ENCODE measurements at places on chromosomes 2 and 18. TPM values are rescaled to one million over a fixed set of nuclear protein-coding genes. Genes with fewer than 3 reads are reported as not detected.

Gene CROCC2
- not detected for total RNA-seq

Gene CPO
- not detected for total RNA-seq

Gene TNFRSF11A
- 0.06 TPM for total RNA-seq

Gene SLC9A4
- total RNA-seq = 0.06 TPM

Gene OTOF
- total RNA-seq = 0.06 TPM

Gene CDH20
- not detected for total RNA-seq

DNA sequence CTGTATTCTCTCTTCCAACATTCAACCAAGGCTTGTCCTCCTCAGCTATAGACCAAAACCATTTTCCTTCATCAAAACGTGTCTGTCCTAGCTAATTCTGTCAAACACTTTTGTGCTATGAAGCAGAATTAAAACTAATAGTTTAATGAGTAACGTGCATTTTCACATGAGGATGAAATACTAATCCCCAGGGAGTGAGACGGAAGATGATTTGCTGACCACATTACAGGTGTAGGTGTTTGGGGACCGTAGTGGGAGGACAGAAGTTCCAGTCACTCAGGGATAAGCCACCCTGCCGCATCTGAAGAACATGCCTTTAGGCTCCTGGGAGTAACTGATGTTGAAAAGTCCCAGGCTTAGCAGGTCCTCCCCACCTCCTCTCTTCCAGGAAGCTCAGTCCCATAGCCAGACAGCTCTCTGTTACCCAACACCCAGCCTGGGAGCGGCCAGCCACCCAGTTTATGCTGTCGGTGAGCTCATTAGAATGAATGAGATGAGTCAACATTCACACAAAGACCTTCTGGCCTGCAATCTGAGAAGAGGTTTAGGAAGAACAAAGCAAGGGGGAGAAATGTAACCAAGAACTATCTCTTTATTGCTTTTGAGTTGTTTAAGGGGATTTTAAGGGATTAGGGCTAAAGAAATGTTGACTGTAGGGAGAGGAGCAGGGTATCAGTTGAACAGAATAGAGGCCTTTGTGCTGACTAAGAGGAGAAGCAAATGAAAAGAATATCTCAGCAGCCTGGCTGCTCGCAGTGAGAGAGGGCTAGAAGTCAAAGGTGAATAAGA lies 122.5 kb downstream of the FOXI3 start:
- peak; percentile 21 for DNase-seq

DNA sequence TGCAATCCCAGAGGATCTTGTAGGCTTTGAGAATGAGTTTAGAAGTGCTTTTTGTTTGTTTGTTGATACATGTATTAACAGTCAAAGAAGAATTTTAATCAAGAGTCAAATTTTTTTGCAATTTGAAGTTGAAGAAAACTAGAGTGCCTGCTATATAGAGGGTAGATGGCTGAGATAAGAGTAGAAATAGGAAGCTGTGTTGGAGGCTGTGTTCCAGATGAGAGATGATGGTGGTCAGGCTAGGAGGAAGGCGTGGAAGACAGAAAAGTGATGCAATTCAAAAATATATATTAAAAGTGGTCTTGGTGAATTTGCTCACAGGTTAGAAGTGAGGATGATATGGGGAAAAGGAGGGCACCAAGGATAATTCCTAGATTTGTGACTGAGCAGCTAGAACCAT lies 978.3 kb downstream of the BCL11A start:
- no peak for DNase-seq

DNA sequence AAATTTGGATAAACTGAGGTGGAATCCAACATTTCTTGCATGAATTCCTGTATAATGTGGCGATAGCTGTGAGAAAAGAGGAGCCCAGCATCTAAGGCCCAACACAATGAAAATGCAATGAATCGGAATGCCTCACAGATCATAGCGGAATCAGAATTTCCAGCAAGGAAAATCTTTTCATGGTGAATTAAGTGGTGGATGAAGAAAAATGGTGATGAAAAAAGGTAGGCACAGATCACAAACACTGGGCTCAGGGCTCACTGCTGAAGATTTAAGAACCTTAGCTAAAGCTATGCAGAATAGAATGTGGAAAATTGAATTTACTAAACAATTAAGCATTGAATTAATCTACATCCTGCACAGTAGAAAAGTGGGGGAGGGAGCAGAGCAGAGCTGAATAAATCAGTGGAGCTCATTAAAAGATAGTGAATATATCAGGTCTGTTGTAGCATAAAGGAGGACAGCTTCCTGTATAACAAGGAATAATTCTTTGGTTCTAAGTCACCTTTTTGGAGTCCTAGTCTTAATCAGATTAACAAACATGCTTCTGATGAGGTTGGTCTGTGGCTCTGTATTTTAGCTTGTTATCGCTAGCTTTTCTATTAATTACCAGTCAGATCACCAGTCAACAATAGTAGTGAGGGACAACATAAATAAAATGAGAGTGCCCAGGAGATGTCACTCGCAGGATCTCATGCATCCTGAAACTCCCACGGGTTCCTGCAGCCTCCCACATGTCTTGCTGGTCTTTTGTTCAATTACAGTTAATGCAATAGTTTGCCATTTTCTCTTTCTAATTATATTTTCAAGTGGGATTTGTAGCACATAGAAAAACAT lies 27.0 kb downstream of the MEIS1 start:
- DNase-seq = no peak

DNA sequence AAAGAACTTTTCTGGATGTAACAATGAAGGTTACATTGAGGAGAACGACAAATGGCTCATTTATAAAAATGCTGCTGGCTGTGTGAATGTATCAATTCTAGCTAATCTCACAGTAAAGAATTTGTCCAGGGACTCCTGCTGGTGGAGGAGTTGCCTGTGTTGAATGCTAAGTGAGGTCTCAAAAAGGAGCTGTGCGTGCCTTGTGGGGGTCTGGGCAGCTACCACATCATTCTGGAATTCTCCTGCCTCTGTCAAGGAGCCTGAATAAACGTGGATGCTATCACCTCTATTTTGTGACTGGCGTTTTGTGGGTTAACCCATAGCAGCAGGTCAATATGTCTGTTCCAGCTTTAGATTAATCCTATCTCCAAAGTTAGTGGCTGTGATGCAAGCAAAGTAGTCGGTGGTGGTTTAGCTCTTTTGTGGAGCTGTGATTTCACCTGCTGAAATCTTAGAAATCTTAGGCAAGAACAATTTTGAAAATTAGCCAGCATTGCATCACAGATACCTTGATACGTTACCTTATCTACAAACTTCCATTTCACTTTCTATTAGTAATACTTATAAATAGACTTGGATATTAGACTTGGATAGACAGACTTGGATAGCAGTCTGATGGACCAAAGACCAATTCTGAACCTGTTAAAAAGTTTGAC lies 96.8 kb downstream of the MTCL1 start:
- no peak for DNase-seq

DNA sequence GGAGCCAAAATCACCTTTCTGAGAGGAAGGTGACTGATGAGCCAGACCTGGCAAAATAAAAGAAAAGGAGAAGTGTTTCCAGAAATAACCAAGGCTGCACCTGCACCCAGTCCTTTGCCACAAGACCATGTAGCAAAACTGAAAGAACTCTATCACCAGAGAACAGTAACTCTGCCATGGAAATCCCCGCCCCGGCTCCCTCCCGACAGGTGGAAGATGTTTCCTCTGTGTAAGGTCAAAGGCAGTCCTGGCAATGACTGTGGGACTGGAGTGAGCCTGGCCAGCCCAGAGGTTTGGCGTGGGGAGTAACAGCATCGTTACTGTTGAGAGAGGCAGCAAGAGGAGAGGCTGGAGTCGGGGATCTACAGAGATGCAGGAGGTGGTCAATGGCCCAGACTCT lies 42.3 kb downstream of the SPRED2 start:
- DNase-seq = no peak

DNA sequence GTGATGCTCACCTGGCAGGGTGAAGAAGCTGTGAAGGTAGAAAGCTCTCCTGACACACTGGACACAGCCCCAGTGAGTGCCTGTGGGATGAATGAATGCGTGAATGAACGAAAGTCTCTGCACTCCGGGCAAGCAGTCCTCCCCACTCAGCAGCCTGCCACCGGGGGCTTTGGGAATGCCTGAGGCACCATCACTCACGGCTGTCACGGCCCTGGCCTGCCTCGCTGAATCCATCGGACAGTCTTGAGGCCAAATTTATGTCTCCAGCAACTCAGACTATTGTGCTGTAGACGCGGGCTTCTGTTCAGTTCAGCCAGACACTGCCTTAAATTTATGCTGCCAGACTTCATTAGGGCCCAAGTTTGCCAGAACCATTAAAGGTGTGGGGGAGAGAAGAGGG lies 62.9 kb upstream of the TEX51 start:
- DNase-seq = no peak

- DNase-seq = no peak
These were observed 266.9 kb downstream of the TWIST2 start for GRCh38 chr2:239114616-239115265.

GRCh38 chr2:67702937-67703336 lies 305.8 kb downstream of the ETAA1 start:
- DNase-seq = no peak

- no peak for DNase-seq
These were observed 660.5 kb downstream of the LRRTM4 start for GRCh38 chr2:76861708-76862107.

DNA sequence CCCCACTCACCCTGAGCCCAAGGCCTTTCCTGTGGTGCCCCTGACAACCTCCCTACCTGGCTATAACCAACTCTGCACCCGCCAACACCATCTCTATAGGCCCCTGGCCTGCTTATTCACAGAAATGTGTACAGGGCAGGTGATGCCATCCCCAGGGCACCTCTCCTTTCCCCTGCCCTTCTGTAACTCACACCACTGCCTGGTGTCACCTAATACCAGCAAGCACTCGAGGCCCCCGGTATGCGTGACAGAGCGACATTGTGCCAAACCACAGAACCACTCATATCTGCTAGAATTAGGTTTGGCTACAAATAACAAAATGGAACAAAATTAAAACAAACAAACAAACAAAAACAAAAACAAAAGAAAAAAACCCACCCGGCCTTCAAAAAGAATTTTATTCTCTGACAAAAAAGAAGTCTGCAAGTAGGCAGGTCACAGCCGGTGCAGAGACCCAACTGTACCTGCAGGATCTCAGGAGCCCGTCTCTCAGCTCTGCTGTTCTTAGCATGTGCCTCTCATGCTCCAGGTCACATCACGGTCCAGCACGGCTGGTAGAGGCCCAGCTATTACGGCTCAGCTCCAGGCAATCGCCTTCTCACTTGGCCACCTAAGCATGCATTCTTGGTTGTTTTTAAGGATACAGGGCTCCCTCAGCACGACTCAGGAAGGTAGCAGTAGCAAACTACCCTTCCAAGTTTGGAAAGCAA lies 51.4 kb downstream of the FAM178B start:
- no peak for DNase-seq

DNA sequence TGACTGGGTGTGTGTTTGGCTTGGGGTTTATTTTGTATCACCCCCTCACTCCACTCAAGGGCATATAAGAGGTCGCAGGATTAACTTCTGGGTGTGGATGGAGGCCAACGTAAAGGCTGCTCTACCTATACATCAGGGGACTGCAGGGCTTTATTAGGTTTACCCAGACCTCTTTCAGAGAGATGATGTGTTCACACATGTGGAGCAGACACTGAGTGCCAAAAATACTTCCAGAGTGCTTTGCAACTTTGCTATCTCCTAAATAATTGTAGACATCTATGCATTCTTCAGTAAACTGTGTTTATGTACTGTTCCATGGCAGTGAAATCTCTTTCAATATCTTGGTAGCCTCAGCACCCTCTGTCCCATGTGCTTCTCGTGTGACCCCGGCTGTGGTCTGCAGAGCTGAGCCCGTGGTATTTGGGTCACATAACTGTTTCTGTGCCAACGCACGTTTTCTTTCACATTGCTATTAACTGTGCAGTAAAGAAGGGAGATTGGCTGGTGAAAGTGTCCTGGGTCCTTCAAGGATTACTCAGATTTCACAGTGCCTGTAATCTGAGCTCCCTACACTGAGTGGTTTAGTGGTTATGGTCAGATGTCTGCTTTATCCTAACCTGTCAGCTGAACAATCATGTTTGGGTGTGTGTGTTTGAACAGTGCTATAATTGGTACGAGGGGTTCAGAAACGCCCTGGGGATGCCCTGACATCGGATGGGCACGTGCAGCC lies 208.1 kb downstream of the VAPA start:
- DNase-seq = peak; percentile 95

DNA sequence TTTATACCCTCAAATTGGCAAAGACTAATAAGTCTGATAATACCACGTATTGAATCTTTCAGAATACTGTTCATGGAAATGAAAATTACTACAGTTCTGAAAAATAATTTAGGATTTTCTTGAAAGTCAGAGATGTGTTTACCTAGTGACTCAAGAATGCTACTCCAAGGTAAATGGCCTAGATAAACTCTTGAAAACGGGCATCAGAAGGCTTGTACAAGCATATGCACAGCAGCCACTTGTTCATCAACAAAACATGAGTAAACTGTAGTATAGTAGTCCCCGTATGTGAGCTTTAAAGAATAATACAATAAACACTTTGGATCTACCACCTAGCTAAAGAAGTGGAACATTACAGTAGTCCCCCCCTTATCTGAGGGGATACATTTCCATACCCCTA lies 157.5 kb downstream of the THADA start:
- no peak for DNase-seq

- no peak for DNase-seq
These were observed 70.0 kb upstream of the NEUROD1 start for GRCh38 chr2:181750305-181750704.

- DNase-seq = no peak
These were observed 122.3 kb upstream of the COL3A1 start for GRCh38 chr2:188851826-188852225.

DNA sequence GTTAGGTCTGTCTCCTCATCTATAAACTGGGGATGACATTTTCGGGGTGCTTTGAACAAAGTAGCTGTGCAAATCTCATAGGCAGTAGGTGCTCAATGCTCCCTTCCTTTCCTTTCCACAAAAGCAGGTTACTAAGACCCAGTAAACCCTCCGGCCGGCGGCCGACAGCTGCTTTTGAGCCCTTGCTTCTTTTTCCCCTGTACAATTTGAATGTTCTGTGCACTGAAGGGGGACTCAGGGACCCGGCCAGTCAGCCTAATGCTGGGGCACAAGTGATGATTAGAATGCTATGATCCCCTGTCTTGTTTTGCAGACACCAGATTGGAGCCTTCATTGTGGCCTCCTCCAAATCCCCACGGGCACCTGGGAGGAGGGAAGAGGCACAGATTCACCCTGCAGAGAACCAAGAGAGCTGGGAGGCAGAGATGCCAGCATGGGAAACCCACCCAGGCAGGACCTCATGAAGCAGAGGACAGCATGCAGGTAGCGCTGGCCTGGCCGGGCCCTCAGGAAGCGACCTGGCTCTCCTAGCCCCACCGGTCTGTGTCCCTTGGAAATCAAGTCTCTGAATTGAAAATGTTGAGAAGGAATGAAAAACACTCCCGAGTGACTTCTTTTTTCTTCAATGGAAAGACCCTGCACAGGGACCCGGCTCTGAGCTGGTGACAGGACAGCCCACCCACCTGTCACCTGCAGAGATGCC lies 128.6 kb upstream of the HDAC4 start:
- DNase-seq = no peak

GRCh38 chr2:43513796-43514195 lies 82.0 kb downstream of the THADA start:
- no peak for DNase-seq

DNA sequence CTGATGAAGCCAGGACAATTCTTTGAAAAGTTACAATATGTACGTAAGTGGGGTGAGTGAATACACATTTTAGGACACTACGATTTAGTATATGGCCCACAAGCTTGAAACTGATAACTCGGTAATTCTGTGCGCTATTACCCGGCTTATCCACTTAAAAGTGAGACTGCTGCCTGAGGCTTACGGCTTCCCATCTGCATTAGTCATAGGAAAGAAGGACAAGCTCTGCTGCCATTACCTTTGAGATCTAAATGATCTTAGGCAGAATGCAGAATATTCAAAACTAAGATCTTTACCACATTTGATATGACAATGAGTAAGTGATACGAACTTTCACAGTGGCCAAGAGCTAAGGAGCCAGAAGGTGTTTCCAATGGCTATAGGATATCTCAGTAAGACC lies 133.3 kb downstream of the GAREM1 start:
- DNase-seq = no peak

All from LHCN-M2 (cell line).